ENCODE measurements at places on chromosomes 7 and 10. TPM values are rescaled to one million over a fixed set of nuclear protein-coding genes. Genes with fewer than 3 reads are reported as not detected.
A peak's percentile ranks its signal among the peaks of the same experiment; 100 is the strongest.

PODXL gene
- total RNA-seq = 42.7 TPM

CNTNAP2 gene
- total RNA-seq = not detected

ADO gene
- 38.8 TPM for total RNA-seq

GRCh38 chr10:104043185-104043830 lies 42.4 kb downstream of the COL17A1 start:
- no peak overlapping the region for H3K27ac ChIP-seq
- no peak overlapping the region for H3K4me3 ChIP-seq
- DNase-seq = no peak
- H3K27me3 ChIP-seq = no peaks in the 10 kb centered on the region
- no peaks in the 10 kb centered on the region for H3K36me3 ChIP-seq
- no peaks in the 10 kb centered on the region for H3K4me1 ChIP-seq

DNA sequence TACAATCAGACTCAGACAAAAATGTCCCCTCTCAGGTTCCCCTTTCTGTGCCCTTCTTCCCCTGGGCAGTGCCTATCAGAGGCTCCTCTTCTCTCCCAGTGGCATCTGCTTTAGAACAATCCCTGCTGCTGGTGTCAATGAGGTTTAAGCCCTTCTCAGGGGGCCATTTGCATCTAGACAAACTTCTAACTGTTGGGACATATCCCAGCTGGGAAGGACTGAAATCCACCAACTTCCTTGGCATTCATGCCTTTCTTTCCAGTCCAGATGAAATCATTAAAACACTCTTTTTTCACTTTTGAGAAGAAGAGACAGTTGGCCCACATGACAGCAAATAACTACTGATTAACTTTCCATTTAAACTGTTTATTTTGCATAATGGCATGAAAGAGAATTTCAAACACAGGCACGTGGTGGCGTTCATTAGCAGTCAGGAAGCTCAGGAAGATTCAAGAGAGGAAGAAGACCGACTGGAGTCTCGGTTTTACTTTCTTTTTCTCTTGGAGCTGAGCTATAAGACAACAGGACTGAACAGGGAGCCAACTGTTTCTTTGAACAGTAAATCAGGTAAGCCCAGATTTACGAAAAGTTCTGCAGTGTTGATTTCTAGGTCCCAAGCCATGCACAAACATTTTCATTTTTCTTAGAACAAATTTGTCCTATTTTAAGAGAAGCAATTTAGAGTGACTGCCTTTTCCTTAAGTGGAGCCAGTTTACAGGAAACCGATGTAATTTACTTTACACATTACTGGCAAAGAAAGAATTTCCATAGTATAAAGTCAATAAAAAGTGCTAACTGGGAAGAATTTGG lies at the start of gene GIMAP2:
GIMAP2 (plus strand) TSS at position 488 of the 811 bp plus-strand sequence. CDS start 1,354 bp downstream, outside the sequence.
- H3K4me1 ChIP-seq = no peaks in the 10 kb centered on the region
- no peaks in the 10 kb centered on the region for H3K36me3 ChIP-seq
- peak; percentile 38 for DNase-seq

DNA sequence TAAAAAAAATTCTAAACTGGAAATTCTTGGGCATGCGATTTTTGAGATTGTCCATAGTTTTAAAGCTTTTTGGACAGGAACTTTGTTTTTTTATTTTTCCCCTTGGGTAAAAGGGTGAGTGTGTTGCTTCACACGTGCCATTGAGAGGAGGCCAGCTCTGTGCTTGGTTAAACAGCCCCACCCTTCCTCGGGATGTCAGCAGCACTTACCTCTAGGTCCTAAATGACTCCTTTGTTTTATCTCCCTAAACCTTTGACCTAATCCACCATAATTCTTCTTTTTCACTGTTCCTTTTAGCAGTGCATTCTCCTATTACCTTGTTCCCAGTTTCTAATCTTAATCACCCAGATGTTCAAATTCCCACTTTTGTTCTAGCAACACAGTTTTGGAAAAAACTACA lies 83.5 kb downstream of the SEMA3D start:
- DNase-seq = peak; percentile 53
- peak overlapping the region; percentile 34 for H3K27ac ChIP-seq
- peak overlapping the region; percentile 4 for H3K4me3 ChIP-seq
- peaks cover 33% of the 10 kb centered on the region for H3K4me1 ChIP-seq

DNA sequence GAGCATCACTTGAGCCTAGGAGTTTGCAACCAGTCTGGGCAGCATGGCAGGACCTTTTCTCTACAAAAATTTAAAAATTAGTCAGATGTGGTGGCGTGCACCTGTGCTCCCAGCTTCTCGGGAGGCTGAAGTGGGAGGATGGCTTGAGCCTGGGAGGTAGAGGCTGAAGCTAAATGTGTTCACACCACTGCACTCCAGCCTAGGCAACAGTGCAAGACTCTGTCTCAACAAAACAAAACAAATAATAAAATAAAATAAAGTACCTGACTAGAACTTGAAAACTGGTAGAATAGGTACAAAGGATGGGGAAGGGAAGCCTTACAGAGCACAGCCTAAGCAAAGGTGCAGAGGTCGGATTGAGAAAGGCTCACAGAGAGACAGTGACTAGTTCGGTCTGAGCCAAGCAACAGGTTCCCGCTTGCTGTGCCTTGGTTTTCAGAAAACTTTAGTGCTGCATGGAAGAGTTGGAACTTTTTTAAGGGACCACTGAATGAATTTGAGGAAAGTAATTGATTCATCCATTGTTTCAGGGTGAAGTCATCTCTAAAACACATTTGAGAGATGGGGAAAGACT lies 100.1 kb upstream of the STK17A start:
- no peak overlapping the region for H3K4me3 ChIP-seq
- peak; percentile 27 for DNase-seq
- no peaks in the 10 kb centered on the region for H3K36me3 ChIP-seq
- peaks cover 12% of the 10 kb centered on the region for H3K4me1 ChIP-seq

DNA sequence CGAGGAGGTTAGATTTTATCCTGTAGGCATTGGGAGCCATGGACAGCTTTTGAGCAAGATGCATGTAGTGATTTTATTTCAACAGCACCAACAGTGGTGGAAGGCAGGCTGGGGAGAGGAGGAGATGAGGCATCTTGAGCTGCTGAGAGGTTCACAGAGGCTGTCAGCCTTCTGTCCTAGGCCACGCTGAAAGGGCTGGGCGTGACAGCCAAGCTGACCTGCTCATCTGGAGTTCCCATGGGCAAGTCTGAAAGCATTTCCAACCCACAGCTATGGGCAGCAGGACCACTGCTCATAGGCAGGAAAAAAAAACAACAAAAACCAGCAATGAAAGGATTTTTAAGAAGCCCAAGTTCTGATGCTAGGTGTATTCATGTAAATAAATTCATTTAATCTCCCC lies 7.7 kb downstream of the NEURL1 start:
- H3K4me1 ChIP-seq = no peaks in the 10 kb centered on the region
- peaks cover 29% of the 10 kb centered on the region for H3K27me3 ChIP-seq
- no peak overlapping the region for H3K4me3 ChIP-seq
- no peak overlapping the region for H3K27ac ChIP-seq
- no peak for DNase-seq

DNA sequence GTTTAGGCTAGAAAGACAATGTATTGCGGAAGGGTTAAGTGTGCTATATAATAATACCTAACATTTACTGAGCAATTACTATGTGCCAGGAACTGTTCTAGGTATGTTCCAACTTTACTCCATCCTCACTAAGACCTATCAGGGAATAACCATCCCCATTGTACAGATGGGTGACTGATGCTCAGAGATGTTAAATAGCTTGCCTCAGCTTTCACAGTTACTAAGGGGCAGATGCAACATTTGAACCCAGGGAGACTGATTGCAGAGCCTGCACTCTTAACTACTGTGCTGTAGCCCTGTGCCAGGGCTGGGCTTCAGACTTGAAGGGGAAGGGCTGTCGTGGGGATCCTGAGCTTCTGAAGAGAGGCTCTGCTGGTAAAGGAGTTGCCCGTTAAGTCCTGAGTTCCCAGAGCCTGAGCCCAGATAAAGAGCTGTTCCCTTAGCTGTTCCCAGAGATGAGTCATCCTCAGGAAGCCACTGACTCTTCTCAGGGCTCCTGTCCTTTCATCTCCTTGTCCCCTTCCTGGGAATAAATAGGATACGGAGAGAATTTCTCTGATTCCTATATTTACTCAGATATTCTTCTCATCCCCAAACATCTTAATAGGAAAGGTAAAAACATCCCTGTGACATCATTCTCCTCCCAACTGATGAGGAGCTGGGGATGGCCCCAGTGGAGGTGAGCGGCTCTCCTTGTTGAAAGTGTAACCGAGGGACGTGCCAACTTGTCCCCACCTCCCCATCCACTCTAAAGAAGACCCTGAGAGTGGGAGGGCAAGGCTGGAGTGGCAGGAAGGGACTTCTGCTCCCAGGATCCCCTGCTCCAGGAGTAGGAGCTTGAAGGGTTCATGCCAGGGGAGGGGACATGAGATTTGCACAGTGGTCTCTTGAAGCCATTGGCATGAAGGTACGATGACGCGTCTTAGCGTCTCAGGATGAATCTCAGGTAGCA lies 28.0 kb upstream of the HABP2 start:
- no peak overlapping the region for H3K27ac ChIP-seq
- no peak overlapping the region for H3K4me3 ChIP-seq
- DNase-seq = peak; percentile 75
- no peaks in the 10 kb centered on the region for H3K27me3 ChIP-seq
- H3K4me1 ChIP-seq = peaks cover 28% of the 10 kb centered on the region
- no peaks in the 10 kb centered on the region for H3K36me3 ChIP-seq

DNA sequence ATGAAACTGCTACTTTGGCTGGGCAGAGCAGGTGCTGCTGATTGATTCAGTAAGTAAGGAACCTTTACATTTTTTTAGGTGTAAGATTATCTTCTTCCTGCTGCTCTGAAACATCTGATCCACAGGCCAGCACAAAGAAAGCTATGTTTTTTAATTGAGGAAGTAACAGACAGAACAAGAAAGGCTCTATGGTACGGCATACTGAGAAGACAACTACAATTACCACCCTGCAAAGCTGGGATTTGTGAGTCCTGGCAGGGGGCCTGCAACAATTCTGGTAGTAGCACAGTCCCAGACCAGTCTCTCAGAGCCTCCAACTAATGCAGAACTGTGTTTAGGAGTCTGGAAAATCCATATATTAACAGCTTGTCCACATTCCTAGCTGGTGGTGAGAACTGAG lies 103.0 kb upstream of the LRRTM3 start:
- H3K4me1 ChIP-seq = no peaks in the 10 kb centered on the region
- no peak overlapping the region for H3K27ac ChIP-seq
- no peaks in the 10 kb centered on the region for H3K36me3 ChIP-seq
- no peaks in the 10 kb centered on the region for H3K27me3 ChIP-seq
- no peak overlapping the region for H3K4me3 ChIP-seq

DNA sequence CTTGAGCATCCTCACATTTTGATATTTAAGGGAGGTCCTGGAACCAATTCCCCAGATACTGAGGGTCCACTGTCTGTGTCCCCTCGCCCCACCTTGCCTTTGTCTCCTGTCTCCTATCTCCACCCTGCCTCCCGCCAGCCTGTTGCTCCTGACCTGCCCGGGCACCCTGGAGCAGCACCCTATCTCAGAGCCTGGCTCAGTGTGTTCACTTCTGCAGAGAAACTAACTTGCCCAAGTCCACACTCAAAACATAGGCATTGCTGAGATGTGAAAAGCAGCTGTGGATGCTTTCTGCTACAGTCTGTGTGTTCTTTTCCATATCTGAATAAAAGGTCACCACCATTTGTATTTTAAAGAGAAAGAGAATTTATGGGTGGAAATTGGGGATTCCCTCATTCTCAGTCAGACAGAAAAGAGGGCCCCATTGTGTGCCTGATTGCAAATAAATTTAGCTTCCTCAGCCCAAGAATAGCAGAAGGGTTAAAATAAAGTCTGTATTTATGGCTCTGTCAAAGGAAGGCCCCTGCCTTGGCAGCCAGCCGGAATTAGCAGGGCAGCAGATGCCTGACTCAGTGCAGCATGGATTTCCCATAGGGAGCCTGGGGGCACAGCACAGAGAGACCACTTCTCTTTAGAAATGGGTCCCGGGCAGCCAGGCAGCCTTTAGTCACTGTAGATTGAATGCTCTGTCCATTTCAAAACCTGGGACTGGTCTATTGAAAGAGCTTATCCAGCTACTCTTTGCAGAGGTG lies 161.3 kb downstream of the EGFR start:
- no peak overlapping the region for H3K4me3 ChIP-seq
- H3K36me3 ChIP-seq = peaks cover 45% of the 10 kb centered on the region
- H3K4me1 ChIP-seq = no peaks in the 10 kb centered on the region
- H3K27me3 ChIP-seq = no peaks in the 10 kb centered on the region
- no peak for DNase-seq

DNA sequence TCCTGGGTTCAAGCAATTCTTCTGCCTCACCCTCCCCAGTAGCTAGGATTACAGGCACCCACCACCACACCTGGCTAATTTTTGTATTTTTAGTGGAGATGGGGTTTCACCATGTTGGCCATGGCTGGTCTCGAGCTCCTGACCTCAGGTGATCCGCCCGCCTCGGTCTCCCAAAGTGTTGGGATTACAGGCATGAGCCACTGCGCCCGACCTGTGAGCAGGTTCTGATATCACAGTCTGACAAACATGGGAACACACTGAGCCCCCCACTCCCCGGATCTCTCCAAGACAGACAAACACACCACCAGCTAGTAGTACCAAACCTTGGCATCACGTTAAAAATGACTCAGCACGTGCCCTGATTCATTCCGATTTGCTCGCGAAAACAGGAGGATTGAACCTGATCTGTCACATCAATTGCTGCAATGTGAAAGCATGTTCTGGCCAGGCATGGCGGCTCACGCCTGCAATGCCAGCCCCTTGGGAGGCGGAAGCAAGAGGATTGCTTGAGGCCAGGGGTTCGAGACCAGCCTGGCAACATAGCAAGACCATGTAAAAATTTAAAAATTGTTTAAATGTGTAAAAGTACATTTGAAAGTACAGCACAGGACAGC lies 106.5 kb downstream of the SMURF1 start:
- peak overlapping the region; percentile 43 for H3K27ac ChIP-seq
- H3K27me3 ChIP-seq = no peaks in the 10 kb centered on the region
- H3K4me3 ChIP-seq = no peak overlapping the region
- H3K4me1 ChIP-seq = 0 out of 2 replicates have a peak, but pooled peaks cover 3% of the 10 kb centered on the region
- peaks cover 28% of the 10 kb centered on the region for H3K36me3 ChIP-seq

DNA sequence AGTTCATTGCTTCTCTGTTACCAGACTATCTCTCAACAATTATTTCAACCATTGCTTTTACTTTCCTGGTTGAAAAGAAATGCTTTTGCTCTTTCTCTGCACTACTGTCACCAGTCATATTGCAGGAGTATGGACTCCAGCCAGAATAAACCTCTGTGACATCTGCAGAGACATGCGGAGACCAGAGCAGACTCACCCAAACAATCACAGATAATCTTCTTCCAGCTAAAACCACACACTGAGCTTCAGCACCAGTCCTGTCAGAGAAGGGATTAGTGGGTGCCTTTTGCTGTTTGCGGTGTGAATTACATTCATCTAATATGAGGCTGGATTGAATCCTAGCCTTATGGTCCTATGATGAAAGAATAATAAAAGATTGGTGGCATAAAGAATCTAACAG lies 258.6 kb downstream of the CNTNAP2 start:
- no peaks in the 10 kb centered on the region for H3K4me1 ChIP-seq
- no peak for DNase-seq
- no peaks in the 10 kb centered on the region for H3K27me3 ChIP-seq
- H3K36me3 ChIP-seq = no peaks in the 10 kb centered on the region
- H3K4me3 ChIP-seq = no peak overlapping the region

GRCh38 chr7:158617737-158618128 lies 30.1 kb upstream of the PTPRN2 start:
- no peaks in the 10 kb centered on the region for H3K27me3 ChIP-seq
- H3K36me3 ChIP-seq = no peaks in the 10 kb centered on the region
- DNase-seq = peak; percentile 7
- H3K4me1 ChIP-seq = peaks cover 5% of the 10 kb centered on the region

- H3K36me3 ChIP-seq = no peaks in the 10 kb centered on the region
- DNase-seq = peak; percentile 42
- no peak overlapping the region for H3K4me3 ChIP-seq
- H3K27me3 ChIP-seq = no peaks in the 10 kb centered on the region
Measured at GRCh38 chr7:158549616-158550393, 37.8 kb downstream of the PTPRN2 start.

- H3K27ac ChIP-seq = no peak overlapping the region
- H3K4me3 ChIP-seq = no peak overlapping the region
- no peak for DNase-seq
- H3K36me3 ChIP-seq = no peaks in the 10 kb centered on the region
- H3K27me3 ChIP-seq = no peaks in the 10 kb centered on the region
Measured at GRCh38 chr10:76906256-76906655, 731.4 kb downstream of the KCNMA1 start.

Measured in GM23248 (cell line).